Iris pigment epithelial cell (primary cell): ENCODE measurements at places on chromosomes 12 and 14.
A peak's percentile ranks its signal among the peaks of the same experiment; 100 is the strongest.

GRCh38 chr12:10558301-10558700 is 52.6 kb downstream of the EIF2S3B start:
- DNase-seq, result no peak

DNA sequence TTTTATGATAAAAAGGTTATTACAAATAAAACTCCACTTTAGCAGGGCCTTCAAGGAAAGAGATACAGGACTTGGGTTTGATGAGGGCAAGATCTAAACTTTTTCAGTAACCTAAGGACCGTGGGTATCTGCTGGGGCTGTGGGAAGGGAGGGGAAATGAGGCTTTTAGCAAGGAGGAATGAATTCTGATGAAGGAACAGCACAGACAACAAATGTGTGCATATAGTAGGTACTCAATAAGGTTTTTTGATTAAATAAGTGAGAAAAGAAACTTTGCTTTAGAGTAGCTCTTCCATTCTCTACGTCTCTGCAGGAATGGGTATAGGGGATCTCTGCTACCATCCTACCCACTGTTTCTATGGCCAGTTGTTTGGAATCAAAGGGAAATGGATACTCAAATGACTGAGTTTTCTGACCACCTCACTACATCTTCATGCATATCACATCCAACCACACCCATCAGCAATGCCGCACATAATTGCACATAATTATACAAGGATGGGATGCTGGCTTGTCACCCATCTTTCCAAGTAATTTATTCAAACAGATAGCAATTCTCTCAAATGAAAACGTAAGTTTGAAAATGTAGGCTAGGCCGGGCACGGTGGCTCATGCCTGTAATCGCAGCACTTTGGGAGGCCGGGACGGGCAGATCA is 59.5 kb upstream of the GTF2A1 start:
- no peak for DNase-seq

DNA sequence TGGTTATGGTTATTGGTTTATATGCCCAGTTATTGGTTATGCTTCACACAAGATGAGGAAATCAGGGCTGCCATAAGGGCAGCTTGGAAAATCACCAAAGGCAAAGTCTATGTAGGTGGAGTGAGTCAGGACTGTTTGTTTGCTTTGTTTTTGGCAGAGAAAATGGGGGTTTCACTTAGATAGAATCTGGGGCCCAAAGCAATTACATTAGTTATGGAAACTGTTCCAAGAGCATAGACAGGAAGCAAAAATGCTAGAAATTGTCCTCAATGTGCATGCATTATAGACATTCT is 2.2 kb downstream of the VAMP1 start:
- DNase-seq, result peak; percentile 72

GRCh38 chr12:110174373-110174996 is 50.3 kb downstream of the IFT81 start:
- DNase-seq, result no peak

- DNase-seq, result no peak
These were observed 33.0 kb downstream of the EMP1 start for GRCh38 chr12:13229504-13229903.

GRCh38 chr14:52355016-52355431 is 40.9 kb downstream of the PTGER2 start:
- DNase-seq, result peak; percentile 96

DNA sequence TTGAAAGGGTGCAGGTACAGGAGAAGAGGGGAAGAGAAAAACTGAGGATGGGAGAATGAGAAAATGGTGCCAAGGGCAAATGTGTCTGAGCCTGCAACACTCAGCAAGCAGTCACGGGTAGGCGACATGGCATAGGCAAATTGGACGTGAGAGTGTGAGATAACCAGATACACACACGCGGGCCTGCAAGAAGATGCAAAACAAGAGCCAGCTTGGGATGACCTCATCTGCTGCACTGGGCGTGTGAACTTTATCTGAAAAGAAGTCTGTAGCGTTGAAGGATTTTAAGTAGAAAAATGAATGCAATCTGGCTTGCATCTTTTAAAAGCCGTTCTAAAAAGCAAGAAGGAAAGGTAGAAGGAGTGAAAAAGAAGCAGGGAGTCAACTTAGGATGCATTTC is 160.4 kb downstream of the NTF3 start:
- DNase-seq, result no peak

GRCh38 chr12:120399531-120399930 is 30.6 kb upstream of the MSI1 start:
- peak; percentile 83 for DNase-seq
